ENCODE measurements at places on chromosomes 12 and 14.

DNA sequence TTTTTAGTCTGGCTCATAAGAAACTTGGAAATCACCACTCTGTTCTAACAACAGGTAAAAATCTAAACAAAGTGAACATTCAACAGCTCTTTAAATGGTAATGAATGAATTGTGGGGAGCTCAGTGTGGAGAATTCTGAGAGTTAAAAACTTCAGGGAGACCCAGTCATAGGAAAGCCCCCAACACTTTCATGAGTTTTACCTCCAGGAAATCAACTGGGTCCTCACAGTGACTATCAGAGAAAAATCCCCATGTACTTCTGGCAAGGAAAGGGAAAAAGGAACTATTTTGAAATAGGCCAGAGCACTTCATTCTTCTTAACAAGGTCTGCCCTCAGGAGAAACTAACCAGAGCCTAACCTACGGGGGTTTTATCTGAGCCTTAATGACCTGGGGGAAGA lies 134.7 kb downstream of the CMAS start:
- no peak for DNase-seq

- no peak for DNase-seq
Measured at GRCh38 chr12:51181558-51181957, 8.6 kb upstream of the TFCP2 start.

DNA sequence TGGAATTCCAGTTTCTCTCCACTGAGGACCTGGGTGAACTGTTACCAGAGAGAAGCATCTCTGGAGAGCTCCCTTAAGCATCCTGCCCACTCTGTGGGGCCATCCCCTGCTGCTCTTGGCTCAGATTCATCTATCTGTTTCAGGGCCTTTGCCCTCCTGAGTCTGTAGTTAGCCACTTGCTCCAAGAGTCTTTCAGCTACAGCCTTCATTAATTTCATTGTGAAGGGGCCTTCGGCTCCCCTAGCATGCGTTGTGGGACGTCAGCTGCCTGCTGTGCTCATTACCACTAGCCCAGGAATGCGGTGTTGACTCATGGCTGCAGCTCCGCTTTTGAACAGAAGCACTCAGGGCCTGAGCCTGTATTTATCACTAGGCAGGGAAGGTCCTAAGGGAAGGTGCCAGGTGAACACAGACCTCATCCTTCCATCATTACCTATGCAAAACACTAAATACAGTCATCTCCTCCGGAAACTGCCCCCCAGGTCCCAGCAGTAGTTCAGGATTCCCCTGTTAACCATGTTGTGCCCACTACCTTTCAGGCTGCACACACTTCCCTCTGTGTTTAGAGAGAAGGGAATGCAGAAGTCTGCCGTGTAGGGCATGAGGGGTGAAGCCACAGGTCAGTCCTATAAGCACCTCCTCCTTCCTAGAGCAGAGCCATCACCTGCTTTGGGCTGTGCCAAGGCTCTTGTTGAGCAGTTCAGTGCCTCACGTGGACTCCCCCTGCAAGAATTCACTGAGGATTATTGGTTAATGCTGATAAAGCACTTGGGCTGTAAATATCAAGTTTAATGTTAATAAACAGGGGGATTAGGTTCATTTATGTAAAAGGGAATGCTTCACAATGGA lies 191.4 kb downstream of the CACNA1C start:
- peak; percentile 62 for DNase-seq

DNA sequence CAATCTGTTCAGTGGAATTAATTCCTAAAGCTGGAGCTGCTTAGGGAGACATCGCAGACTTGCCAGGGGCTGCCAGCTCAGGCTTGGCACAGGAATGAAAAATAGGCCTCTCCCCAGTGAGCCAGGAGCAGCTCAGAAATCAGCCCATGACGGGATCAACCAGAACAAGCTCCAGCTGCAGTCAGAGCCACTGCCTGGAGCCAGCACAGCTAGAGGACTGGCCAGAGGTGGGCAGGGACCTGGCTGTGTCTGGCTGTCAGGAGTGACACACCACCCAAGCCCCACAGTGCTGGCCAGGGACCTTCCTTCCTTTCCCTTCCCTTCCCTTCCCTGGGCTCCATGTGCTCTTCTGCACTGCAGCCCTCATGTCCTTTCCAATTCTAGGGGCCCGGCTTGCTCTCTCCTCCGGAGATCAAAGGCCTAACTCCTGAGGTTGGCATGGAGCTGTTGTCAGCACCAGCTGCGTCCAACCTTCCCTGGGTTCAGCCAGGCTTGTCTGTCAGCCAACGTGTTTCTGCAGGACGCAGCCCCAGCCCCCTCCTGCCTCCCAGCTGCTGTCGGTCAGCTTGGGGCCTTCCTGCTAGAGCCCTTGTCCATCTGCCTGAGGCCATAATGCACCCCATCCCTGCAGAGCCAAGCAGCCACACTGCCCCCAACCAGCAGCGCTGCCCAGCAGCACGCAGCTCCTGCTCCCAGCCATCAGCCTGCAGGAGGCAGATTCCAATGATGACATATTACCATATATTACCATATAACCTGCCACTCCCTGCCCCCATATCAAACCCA lies 149.3 kb downstream of the CALM1 start:
- no peak for DNase-seq

GRCh38 chr14:76098047-76098446 lies 53.7 kb upstream of the GPATCH2L start:
- no peak for DNase-seq

DNA sequence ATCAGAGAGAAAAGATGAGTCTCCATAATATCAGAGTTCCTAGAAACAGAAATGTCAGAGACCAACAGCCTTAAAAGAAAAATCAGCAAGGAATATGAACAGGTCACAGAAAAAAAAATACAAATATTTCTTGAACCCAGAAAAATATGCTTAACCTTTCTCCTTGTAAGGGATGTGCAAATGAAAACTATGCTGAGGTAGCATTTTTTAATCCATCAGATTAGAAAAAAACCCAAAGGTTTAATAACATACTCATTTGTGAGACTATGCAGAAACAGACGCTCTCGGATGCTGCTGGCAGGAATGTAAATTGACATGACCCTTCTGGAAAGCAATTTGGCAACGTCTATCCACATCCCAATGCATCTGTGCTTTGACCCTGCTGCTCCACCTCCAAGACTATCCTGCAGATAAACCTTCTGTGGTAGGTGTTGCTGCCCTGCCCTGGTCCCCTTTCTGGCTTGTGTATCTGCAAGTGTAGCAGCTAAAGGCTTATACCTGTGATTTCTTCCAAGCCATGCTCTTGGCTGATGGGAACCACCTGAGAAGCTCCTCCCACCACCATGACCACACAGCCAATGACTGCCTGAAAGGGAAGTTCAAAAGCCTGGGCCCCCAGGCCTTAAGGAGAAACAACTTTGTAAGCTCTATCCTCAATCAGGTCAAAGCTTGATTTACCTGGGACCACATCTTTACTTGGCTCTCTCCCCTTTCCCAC lies 49.4 kb downstream of the LTBP2 start:
- DNase-seq, result no peak

DNA sequence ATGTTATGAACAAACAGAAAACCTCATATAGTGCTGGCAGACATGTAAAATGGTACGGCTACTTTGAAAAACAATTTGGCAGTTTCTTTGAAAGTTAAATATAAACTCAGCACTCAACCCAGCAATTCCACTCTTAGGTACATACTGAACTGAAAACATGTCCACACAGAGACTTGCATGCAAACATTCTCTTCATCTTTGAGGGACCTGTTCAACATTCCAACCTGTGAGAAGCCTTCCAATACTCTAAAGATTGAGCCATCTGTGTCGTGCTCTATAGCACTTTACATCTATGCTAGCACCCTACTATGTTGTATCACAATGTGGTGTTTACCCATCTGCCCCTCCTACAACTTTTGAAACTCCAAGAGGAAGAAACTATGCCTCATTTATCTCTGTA lies 79.3 kb downstream of the DNAI7 start:
- no peak for DNase-seq

- DNase-seq, result no peak
Measured at GRCh38 chr14:80310938-80311750, 99.8 kb upstream of the DIO2 start.

DNA sequence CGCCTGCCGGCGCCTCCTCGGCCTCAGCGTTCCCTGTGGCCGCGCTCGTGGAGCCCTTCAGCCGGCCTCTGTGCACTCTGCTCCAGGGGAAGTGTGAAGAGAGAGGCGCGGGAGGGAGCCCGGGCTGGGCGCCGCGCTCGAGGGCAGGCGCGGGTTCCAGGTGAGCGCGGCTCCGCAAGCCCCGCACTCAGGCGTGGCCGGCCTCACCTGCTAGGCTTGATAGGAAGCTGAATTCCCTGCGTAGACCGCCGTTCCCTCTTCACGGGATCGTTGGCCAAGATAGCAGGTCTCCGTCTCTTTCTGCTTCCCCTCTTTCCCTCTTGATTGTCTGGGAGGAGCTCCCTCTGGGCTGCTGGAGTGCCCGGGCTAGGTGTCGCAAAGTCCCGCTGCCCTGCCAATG lies 89.7 kb downstream of the ASCL4 start:
- DNase-seq, result no peak

GRCh38 chr14:69518289-69519101 lies 34.0 kb downstream of the PLEKHD1 start:
- DNase-seq, result no peak

- DNase-seq, result no peak
Measured at GRCh38 chr14:24659916-24660570, 26.1 kb upstream of the GZMB start.

GRCh38 chr14:91731018-91731417 lies 868 bp downstream of the CATSPERB start:
- no peak for DNase-seq

DNA sequence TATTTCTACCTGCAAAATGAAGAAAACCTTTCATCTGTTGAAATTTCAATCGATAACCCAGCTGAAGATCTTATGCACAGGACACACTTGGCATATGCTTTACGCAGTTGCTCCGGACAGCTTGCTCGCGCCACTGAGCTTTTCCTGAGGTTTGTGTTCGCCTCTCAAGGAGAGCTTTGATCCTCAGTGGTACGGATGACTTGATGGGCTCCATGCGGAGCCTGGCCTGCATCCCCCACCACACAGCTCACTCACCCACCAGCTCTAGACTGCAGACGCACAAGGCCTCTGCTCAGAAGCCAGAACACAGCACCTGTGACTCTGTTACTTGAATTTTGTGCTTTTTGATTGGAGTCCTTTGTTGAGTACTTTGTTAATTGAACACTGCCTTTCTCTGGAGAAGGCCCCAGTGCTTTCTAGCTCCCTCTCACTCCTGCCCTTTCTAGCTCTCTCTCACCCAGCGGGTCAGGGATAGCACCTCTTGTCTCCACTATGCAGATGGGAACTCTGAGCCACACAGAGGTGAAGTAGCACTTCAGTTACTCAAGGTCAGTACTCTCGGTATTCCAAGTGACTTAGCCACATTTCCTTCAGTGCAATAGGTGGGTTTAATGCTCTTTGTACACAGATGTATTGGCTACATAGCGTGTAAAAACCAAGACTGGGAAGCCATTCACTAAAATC lies 52.1 kb downstream of the TBC1D30 start:
- DNase-seq, result no peak

GRCh38 chr14:88516861-88517357 lies 37.9 kb downstream of the PTPN21 start:
- DNase-seq, result peak; percentile 66

DNA sequence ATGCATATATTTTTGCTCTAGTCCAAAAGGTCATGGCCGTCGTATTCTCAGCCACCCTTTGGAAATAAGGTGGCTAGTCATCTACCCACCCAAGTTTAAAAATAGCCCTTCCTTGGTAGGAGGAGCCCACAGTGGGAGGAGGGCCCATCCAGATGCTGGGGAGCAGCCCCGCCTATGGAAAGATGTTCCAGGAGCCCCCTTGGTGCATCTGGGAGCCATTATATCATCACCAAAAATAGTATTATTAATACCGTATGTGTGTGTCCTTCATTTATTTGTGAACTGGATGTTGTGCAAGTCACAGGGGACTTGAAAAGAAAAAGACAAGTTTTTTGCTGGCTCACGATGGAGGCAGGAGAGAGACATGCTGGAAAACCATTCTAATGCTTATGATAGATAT lies 34.0 kb downstream of the EMP1 start:
- no peak for DNase-seq

GRCh38 chr14:104155513-104155912 lies 17.1 kb downstream of the KIF26A start:
- DNase-seq, result no peak

- no peak for DNase-seq
Measured at GRCh38 chr14:53836551-53836950, 120.1 kb downstream of the BMP4 start.

GRCh38 chr14:75917322-75917945 lies 64.4 kb downstream of the TGFB3 start:
- DNase-seq, result no peak

DNA sequence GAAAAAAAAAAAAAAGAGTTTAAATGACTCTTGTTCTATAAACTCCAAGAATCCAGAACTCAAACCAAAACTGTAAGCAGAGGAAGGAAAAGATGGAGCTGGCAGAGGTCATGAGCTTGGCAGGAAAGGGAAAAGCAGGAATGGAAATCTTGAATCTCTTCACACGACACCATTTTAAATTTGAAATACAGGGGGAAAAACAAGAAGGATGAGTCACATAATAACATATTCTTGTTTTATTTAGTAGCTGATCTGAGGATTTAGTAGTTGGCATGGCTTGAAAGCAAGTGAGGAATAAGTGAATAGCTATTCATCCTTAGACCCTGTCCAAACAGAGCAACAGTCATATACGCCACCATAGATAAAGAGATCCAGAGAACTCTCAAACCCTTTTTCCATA lies 35.0 kb downstream of the EPS8 start:
- no peak for DNase-seq

- DNase-seq, result no peak
Measured at GRCh38 chr12:82645414-82645813, 41.3 kb upstream of the TMTC2 start.

- DNase-seq, result no peak
Measured at GRCh38 chr14:33699300-33699983, 251.4 kb downstream of the EGLN3 start.

GRCh38 chr12:89153341-89153740 lies 199.0 kb downstream of the DUSP6 start:
- DNase-seq, result no peak

DNA sequence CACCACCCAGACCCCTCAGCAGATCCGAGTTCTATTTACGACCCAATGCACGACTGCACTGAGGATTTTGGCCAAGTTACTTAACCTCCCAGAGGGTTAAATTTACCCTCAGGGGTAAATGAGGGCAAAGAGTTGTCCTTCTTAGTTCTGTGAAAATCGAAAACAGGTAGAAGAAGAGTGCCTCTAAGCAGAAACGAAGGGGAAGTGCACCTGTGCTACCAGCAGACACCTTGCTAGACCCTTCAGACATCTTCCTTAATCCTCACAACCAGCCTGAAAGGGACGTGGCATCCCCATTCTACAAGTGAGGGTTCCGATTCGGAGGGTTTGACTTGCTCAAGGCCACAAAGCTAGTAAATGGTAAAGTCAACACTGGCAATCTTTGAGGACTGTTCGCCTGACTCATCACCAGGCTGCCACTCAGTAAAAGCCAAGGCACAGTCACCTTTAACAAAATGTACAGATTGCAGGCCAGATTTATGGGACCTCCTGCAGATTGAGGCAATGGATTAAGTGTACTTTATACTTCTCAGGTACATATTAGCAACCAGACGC lies 1.6 kb downstream of the GSG1 start:
- DNase-seq, result no peak

GRCh38 chr14:93110856-93111419 lies 4.8 kb downstream of the ITPK1 start:
- no peak for DNase-seq

- DNase-seq, result no peak
Measured at GRCh38 chr12:2338991-2339431, 286.2 kb downstream of the CACNA1C start.

- DNase-seq, result no peak
Measured at GRCh38 chr12:115388139-115388538, 704.2 kb upstream of the TBX3 start.

- no peak for DNase-seq
Measured at GRCh38 chr14:64643709-64644108, 60.5 kb upstream of the PLEKHG3 start.

- DNase-seq, result no peak
Measured at GRCh38 chr12:101858361-101858760, 19.0 kb upstream of the DRAM1 start.

Data from neuronal stem cell (in vitro differentiated cells).